Activated gamma-delta T cell (primary cell): ENCODE measurements at places on chromosomes 1 and 21.

DNA sequence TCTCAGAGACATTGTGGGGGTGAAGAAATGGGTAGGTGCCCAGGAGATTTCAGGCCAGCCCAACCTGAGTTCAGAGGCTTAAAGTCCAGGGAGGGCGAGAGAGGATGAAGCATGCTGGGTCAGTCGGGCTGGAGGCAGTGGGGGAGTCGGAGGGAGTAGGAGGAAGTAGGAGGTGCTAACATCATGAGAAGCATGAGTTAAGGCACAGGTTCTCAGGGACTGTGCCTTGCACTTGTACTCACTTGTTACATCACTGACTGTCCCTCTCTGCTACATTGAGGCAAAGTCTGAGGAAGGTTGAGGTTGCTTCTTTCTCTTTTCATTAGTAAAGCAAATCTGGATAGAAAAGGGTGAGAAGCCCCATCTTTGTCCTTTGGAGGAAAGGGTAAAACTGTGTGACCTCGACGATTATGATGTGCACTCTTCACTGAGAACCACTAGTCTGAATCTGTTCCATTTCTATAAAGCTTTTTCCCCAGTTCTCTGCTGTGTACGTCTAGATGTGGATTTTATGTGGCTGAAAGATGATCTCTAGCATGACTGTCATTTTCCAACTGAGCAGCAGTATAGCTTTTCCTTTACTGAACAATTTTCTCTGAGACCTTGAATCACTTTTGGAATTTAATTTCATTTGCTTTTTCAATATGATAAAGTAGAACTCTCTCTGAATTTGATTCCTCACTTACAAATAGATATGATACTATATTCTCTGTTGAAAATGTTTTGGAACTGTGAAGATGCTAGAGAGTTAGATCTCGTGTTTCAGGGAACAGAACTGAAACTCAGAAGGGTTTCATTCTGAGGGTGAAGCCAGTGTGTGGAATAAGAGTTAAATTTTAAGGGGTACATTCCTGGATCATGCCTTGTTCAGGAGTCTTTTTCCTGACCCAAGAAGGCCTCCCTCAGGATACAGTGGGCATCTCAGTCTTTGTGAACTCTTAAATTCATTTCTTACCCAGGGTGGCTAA, 94.6 kb downstream of the FGGY start:
- no peak for DNase-seq

DNA sequence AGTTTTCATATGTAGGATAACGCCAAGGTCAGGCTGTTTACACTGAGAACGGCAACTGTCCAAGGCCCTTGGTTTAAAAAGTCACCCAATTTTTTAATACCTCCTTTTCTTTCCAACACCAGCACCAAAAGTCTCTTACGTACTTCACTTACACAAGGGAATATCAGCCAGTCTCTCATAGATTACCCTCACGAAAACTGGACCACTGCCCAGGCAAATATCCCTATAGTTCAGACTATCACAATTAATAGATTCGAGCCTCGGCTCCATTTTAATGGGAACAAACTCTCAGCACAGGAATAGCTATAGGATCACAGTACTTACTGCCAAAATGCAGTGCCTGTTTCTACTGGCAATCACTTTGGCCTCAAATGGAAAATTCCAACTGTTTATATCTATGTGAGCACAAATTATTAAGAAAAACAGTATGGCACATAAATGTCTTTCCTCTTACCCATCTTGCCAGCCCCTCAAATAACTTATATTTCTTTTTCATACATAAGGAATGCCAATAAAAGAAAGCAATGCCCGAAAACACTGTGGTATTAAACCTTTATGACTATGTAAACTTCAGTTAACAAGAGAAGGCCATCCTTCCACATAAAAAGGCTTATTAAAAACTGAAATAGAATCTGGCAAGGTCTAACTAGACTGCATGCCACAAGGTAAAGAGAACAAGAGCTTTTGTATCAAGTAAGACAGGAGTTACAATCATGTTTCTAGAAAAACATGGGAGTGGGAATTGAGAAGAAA, 97.8 kb downstream of the SLC45A1 start:
- no peak for DNase-seq

GRCh38 chr1:87555366-87555765, 226.7 kb downstream of the LMO4 start:
- DNase-seq = no peak

DNA sequence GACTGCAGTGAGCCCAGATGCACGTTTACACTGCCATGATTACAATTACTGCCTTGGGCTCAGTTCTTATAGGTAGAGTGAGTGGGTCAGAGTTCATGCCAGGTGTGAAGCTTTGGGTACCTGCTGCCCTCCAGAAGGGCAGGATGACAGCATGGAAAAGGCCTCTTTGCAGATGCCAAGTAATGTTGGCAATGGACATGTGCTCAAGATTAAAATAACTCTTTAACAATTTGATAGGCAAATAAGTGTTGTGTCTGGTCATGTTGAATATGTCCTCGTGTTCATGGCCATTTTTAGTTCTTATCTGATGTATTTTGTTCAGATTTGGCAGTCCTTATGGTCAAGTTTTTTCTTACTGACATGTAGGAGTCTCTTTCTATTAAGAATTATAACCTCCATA, 34.8 kb downstream of the S100B start:
- DNase-seq = no peak
